Left cardiac atrium (tissue), 4 donors: ENCODE measurements at places on chromosomes 2 and 18.

DNA sequence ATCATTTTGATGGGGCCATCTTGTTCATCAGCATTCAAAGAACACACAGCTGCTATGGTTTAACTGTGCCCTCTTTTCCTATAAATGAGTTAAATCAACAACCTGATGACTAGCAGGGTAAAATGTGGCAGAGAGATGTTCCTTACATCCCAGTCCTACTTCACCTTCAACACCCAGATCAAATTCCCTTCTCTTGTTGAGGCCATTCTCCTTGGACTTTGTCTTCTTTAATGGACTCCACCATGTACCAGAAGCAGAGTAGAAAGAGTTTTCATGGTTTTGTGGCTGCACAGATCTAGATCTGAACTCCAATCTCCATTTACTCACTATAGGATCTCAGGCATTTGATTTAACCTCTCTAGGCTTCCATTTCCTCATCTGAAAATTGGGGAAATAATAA is 6.4 kb upstream of the UPP2 start:
- DNase-seq: no peak

- no peak for DNase-seq
Measured at GRCh38 chr18:76487782-76488181, 7.3 kb downstream of the ZNF516 start.

GRCh38 chr2:62858231-62858832 is 152.8 kb downstream of the EHBP1 start:
- DNase-seq: no peak

DNA sequence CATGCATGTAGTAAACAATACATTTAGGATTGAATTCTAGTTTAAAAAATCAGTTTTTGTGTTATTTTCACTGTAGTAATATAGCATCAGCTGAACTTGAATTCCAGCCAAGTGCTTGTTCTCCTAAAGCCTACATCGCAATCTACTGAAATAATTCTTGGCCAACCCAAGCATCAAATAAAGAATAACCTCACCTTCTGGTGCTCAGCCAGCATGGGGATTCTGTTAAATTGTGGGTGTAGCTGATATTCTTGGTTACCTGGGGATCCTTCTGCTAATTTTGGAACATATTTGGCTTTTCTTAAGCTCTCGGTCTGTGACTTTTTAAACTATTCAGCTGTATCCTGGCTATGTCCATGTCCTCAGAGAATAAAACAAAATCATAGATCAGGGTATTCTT is 248.8 kb downstream of the NRXN1 start:
- DNase-seq: no peak

- no peak for DNase-seq
Measured at GRCh38 chr2:163155279-163155883, 316.8 kb upstream of the KCNH7 start.

DNA sequence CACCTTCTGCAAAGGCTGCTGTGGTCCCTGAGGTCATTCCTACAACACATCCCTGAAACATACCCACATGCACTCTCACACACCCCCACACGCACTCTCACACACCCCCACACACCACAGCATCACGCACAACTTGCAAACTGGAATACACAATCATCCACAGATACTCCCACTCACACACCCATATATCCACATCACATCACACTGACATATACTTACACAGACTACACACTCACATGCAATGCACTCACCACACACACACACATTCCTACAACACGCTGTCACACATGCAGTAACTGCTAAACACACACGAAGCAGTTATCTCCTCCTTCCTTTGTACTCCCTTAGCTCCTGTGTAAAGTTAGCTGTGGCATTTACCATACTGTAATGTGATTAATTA is 57.1 kb upstream of the PKDCC start:
- DNase-seq: no peak

DNA sequence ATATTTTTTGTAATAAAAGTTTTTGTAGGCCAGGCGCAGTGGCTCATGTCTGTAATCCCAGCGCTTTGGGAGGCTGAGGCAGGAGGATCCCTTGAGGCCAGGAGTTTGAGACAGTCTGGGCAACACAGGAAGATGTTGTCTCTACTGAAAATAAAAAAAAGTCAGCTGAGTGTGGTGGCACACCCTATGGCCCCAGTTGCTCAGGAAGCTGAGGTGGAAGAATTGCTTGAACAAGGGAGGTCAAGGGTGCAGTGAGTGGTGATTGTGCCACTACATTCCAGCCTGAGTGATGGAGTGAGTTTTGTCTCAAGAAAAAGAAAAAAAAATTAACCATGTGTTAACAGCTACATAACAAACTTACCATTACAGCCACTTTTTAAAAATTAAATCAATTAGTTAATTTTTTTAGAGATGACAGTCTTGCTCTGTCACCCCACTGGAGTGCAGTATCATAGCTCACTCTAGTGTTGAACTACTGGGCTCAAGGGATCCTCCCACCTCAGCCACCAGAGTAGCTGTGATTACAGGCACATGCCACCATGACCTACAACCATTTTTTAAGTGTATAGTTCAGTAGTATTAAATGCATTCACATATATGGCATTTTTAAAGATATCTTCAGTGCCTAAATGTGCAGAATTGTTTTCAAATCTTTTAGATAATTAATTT is 67.2 kb upstream of the ACYP2 start:
- DNase-seq: no peak

- no peak for DNase-seq
Measured at GRCh38 chr2:172986040-172986439, 89.6 kb upstream of the MAP3K20 start.

DNA sequence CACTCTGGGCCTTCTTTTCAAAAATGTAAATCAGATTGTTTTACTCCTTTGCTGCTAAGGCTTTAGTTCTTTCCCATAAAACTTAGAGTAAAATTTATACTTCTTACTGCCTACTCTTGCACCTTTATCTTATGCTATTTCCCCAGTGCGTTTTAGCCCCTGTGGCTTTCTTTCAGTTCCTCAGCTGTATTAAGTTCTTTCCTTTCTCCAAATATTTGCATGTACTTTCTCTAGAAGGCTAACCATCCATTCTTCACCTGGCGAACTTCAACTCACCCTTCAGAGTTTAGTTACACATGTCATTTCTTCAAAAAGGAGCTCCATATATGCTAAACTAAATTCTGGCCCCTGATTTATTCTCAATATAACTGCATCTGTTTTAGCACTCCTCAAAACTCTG is 160.7 kb downstream of the FSHR start:
- no peak for DNase-seq

DNA sequence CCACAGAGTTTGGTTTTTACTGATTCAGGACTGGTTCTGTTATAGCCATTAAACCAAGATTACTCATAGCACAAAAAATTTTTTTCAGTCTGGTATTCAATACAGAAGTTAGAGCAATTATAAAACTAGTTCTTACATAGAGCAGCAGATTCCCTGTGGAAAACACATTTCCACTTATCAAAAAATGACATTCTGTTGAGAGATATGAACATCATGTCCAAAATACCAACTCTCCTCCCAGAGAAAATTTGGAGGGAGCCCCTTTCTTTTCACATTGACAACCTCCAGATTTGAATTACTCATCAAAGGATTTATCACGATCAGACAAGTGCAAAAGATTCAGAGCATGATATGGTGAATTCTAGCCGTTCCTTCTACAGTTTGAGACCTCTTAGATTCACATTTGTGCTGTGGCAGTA is 126.8 kb upstream of the SERPINE2 start:
- no peak for DNase-seq

DNA sequence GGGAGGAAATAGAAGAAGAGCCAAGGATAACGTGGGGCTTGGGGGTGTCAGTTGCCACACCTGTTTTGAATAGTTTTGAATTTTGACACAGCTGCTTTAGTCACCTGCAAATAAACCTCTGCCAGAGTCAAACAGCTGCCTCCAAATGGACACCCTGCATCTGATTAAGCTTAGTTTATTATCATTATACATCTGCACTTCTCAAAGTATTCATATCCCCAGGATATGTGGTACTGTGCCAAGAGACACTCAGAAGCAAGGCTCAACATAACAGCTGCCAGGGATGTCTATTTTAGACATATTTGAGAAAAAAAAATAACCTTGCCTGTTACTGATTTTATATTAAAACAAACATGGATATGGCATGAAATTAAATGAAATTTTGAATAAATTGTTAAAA is 122.5 kb upstream of the WDR75 start:
- no peak for DNase-seq

- DNase-seq: no peak
Measured at GRCh38 chr2:30786923-30787685, 20.1 kb downstream of the CAPN13 start.

- DNase-seq: peak; percentile 42
Measured at GRCh38 chr2:109242654-109243331, 113.8 kb downstream of the SH3RF3 start.

- DNase-seq: no peak
Measured at GRCh38 chr2:11132036-11132671, 23.1 kb upstream of the SLC66A3 start.

DNA sequence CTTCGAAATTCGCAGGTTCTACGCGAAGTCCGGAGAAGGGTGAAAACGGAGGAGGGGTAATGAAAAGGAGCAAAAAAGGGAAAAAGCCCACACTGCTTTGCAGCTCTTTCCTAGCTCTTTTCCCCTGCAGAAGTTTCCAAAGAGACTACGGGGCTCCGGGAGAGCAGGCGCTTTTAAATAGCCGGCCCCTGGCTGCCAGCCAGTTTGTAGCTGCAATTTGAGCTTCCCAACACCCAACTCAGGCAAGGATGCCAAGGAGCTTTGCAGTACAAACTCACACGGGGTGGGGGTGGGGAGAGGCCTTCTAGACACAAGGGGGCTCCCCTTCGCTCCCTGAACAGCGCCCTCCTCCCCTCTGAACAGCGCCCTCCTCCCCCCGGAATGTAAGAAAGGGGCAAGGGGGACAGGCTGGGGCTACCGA is at the start of gene IGFBP5:
Gene IGFBP5 (minus strand): TSS at position 149 of the 421 bp plus-strand sequence. CDS start 774 bp downstream, outside the sequence.
- DNase-seq: peak; percentile 88

GRCh38 chr2:42914314-42914713 is 121.9 kb upstream of the HAAO start:
- DNase-seq: no peak

DNA sequence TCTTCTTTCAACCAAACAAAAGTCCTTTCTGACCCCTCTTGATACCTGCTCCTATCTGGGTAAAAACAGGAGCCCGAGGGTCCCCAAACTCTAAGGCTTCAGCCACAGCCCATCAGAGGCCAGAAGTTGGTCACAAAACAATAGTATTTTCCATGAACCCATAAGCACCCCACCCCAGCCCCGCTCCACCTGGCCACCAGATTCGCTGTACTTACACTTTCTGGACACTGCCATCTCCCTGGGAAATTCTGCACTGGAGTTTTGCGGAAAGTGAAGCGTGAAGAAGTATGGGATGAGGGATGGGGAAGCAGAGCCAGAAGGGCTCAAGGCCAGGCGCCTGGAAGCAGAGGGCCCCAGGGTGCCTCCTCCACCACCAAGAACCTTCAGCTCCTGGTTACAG is 5.2 kb upstream of the RUFY4 start:
- DNase-seq: no peak

DNA sequence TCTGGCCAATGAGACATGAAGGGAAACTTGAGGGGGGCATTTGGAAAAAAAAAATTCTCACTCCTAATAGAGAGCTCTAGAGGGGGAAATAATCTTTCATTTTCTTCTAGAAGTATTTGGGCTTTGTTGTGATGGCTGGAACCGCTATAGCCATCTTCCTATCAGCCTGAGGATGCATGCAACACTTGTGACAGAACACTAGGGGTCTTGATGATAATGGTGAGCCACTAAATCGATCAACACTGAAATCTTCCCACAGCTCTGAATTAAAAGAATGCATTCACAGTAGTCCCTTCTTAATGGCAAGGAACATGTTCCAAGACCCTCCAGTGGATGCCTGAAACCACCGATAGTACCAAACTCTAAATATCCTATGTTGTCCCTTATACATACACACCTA is 325.3 kb downstream of the LNPK start:
- no peak for DNase-seq

- no peak for DNase-seq
Measured at GRCh38 chr2:24228470-24228869, 53.6 kb downstream of the FAM228A start.

GRCh38 chr2:199684832-199685231 is 166.2 kb downstream of the FTCDNL1 start:
- DNase-seq: no peak

DNA sequence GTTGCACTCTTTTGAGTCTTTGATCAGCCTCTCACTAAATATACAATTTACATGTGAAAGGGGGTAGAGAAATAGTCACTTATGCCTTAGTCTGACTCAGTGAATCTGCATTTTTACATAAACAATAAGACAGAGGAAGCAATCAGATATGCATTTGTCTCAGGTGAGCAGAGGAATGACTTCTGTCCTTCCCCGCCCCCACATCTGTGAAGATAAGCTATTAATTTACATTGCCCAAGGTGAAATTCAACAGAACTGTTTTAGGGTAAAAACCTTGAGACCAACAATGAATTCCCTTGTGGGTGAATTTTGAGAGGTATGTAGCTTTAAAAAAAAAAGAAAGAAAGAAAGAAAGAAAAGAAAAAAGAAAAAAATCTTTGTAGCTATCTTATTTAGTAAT is 1302.9 kb upstream of the ACVR2A start:
- DNase-seq: no peak

- DNase-seq: peak; percentile 8
Measured at GRCh38 chr2:239313776-239314175, 87.0 kb downstream of the HDAC4 start.

DNA sequence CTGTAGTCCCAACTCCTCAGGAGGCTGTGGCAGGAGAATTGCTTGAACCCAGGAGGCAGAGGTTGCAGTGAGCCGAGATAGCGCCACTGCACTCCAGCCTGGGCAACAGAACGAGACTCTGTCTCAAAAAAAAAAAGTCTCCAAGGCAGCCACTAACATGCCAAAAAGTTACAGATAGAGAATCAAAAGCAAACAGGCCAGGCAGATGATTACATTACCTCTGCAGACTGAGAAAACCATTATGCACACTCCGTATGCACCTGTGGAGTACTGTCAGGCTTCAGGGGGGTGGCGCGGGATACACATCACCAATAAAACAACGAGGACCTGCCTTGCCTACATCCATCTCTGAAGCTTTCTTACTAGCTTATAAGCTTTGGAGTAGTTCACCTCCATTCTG is 10.3 kb downstream of the STAM2 start:
- no peak for DNase-seq

GRCh38 chr18:48839819-48840490 is 110.8 kb downstream of the SMAD7 start:
- peak; percentile 13 for DNase-seq

GRCh38 chr2:25699216-25699615 is 25.8 kb upstream of the DTNB start:
- DNase-seq: no peak
